ENCODE measurements at places on chromosomes 6 and 20.

DNA sequence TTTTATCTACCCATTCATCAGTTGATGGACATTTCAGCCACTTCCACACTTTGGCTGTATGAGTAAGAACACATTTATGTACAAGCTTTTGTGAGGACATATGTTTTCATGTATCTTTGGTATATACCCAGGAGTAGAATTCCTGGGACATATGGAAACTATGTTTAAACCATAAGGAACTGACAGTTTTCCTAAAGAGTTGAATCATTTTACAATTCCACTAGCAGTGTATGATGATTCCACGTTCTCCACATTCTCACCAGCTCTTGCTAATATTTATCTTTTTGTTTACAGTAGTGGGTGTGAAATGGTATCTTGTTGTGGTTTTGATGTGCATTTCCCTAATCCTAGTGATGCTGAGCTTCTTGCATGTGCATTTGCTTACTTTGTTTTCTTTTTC, 338.1 kb downstream of the PLCB1 start:
- peak; percentile 61 for DNase-seq

- DNase-seq: no peak
Observed at GRCh38 chr6:7136859-7137334, 29.1 kb downstream of the RREB1 start.

DNA sequence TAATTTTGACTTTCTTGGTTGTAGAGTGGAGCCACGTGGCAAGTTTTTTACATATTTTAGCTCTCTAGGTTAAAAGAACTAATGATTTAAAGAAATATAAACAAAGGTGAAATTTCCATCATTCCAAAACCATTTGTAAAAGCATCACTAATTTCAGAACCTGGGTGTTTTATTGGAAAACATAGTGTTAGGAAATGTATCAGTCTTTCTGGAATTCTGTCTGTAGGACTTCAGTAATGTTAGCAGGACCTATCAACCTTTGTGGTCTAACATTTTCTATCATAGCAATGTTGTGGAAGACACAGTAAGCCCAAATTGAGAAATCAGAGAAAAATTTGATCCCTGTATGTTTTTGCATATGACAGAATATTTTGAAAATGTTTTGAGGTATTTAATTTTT, 28.3 kb downstream of the L3MBTL3 start:
- DNase-seq: peak; percentile 68

GRCh38 chr20:19562426-19562825, 195.6 kb upstream of the RIN2 start:
- no peak for DNase-seq

GRCh38 chr20:24810676-24811407, 138.2 kb upstream of the CST7 start:
- DNase-seq: no peak

- DNase-seq: no peak
Observed at GRCh38 chr6:56794421-56794820, 151.7 kb upstream of the DST start.

DNA sequence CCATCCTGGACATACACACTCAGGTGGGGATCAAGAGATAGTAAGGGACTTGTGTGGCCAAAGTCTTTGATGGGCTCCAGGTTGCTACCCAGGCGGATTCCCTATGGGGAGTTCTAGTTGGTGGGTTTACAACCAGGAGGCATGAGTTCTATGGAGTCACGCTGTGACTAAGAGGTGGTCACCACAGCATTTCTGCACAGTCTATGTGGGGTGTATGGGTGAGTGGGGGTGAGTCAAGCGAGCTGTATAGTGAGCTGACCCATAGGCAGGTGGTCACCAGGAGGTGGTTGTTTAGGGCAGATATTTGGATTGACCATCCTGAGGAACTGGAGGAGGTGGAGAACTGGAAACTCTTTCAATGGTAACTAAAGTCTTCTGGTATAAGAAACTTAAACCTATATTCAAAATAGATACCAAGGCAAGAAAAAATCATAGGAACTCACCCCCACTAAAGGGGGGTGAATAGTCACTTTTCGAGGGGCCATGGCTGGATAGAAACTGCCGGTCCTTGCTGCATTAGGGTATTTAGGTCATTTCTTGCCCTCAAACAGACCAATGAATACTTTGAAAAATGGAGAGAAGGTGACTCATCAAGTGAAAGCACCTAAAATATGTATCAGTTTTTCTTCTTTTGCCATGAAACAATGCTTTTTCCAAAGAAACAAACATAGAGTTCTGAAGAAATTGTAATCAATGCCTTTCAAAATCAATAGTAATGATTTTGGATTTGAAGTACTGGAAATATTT, 84.3 kb upstream of the NRN1 start:
- no peak for DNase-seq

GRCh38 chr6:32151181-32151862, 417 bp downstream of the PRRT1 start:
- DNase-seq: no peak

- DNase-seq: peak; percentile 24
Observed at GRCh38 chr6:35954333-35954732, 33.4 kb upstream of the SRPK1 start.

GRCh38 chr20:33909331-33909921, 84.3 kb upstream of the RALY start:
- peak; percentile 95 for DNase-seq

DNA sequence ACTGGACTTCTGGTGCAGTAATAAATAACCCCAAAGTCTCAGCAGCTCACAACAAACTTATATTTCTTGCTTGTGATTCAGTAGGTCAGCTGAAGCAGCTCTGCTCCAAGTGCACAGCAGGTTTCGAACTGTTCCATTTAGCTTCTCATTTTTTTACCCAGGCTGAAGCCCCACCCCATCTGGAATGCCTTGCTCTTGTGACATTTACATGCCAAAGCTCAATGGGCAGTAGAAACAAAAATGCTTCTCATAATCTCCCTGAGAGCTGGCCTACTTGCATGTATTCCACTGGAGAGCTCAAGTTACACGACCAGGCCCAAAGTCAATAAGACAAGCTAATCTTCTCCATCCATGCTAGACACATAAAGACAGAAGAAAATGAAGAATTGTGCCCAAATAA, 165.2 kb downstream of the HAO1 start:
- no peak for DNase-seq

DNA sequence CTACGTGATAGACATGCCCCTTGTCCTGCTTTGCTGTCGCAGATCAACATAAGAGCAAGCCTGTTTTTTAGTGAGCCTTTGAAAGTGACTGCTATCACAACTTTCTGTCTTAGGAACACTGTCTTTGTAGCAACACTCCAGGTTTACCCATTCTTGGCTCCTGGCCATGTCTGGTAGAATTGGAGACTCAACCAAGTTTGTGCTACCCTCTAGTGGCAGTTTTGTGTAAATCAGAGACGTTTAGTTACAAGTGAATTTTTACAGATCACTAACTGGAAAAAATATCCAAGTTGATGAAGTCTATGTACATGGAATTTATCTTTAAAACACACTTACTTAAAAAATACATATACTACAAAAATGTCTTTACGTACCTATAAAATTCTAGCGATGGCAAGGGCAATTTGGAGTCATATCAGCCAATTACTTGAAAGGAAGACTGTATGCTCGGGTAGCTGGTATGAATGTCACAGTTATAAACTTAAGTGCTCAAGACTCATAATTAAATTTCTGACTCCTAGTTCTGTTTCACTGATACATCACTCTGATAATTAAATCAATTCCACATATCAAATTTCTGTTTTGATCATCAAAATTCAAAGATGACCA, 101.4 kb downstream of the ADGB start:
- DNase-seq: peak; percentile 83

GRCh38 chr6:134797400-134798113, 152.3 kb downstream of the ALDH8A1 start:
- no peak for DNase-seq

DNA sequence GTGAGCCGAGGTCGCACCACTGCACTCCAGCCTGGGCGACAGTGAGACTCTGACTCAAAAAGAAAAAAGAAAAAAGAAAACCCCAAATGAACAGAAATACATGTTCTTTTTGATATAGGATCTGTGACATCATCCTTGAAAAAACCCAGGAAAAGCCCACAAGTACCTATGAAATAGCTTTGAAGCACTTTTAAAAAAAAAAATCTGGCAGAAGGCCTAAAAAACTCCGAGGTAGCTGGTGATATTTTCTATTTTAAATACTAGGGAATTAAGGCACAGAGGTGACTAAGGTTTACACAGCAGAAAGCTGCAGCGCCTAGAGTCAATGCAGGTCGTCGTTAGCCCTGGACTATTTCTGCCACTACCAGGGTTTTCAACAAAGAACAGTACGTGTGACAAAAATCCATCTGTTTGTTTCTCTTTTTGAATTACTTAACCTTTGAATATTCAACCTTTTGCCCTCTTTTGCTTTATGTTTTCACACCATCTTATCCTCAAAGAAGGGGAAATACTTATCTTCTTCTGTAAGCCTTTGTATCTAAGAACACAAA, 39.4 kb upstream of the EEF1A1 start:
- DNase-seq: no peak

DNA sequence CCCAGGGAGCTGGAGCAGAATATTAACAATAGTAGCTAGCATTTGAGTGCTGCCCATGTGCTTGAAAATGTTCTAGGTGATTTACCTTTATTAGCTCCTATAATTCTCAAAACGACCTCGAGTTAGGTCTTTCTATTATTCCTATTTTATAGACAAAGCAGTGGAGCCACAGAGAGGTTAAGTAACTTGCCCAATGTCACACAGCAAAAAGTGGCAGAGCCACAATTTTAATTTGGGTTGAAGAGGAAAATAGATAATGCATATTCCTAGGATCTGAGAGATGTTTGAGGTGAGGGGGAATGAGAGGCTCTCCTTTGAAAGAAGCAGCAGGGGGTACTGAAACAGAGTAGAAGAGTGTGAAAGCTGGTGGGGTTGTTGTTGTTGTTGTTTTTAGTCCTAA, 354.5 kb upstream of the SLC35B3 start:
- DNase-seq: no peak

DNA sequence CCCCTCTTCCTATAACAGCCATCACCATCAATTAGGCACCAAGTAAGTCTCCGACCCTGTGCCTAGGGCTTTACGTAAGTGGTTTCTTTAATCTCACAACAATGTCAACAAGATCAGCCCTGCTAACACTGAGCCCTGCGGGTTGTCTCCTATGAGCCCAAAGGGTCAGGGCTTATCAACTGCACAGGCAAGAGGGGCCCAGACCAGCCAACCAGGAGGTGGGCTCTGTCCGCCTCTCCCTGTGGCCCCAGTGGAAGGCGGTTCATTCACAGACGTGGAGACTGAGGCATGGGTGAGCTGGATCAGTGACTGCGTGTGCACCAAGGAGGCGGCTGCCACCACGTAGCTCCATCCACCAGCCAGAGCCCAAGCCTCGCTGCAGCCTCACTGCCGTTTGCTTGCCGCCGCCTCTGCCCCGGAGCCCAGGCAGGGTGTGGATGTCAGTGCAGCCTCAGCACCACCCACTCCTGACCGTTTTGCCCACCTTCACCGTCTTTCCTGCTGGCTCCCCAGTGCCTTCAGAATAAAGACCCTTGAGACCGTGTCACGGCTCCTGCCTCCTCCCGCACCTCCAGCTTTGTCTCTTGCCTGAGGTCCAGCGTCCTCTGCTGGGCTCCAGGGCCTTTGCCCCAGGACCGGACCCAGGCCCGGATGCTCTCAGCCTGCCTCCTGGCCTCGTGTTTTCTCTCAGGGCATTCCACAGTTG, 78.7 kb downstream of the DLL1 start:
- DNase-seq: no peak

DNA sequence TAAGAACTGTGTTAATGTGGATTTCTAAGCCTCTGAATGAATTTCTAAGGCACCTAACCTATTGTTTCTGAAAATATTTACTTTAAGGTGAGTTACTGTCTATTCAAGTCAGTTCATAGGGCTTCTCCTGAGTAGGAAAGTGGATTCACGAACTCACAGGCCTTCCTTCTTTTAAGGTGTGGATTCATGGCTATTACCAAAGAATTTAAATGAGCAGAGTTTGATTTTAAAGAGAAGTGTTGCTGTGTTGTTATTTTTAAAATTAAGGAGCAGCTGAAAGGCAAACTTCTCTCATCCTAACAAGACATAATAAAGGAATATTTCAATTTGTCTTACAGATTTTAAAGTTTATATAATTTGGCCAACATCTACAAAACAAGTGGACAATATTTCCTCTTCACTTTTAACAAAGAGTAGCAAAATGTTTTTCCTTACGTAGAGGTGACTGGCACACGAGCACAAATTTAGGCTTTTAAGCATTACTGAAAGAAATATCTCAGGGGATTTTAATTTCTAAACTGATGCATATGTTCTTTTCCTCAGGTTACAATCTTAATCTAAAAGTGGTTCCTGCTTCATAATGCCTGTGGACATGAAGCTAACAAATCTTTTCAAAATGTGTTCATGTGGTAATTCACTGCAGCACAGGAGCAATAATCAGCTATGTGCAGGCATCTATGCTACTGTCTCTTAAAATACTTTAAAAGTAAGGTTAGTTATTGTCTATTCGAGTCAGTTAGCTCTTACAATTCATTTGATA, 602 bp upstream of the TSPYL4 start:
- no peak for DNase-seq

DNA sequence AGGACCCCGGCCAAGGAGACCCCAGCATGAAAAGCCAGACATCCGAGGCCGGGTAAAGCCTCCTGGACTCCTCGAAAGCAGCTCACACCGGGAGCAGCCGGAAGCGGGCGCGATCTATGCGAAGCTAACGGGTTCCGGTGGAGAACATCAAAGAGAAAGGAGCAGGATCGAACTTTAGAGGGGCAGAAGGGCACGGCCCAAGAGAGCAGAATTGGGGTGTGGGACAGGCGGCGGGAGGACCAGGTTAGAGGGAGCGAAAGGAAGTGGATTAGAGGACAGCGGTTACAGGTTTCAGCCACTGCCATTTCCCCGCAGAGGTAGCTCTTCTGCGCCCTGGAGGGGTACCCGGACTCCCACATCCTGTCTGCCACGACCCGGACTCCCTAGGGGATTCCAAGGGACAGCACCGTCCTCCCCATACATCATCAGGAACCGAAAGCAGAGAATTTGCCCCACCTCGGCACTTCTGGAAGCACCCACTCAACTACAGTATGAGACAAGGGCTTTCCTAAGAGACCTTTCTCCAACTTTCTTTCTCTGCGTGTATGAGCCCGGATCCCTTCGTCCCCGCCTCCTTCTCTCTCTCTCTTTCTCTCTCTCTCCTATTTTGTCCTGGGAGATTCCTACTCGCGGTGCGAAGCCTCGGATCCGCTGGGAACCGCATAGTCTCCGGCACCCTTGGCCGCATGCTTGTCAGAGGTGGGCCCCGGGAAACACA, 507 bp upstream of the VGLL2 start:
- no peak for DNase-seq

GRCh38 chr20:39010496-39010895, 48.4 kb downstream of the DHX35 start:
- no peak for DNase-seq

GRCh38 chr20:53070706-53071392, 98.7 kb downstream of the TSHZ2 start:
- peak; percentile 59 for DNase-seq

DNA sequence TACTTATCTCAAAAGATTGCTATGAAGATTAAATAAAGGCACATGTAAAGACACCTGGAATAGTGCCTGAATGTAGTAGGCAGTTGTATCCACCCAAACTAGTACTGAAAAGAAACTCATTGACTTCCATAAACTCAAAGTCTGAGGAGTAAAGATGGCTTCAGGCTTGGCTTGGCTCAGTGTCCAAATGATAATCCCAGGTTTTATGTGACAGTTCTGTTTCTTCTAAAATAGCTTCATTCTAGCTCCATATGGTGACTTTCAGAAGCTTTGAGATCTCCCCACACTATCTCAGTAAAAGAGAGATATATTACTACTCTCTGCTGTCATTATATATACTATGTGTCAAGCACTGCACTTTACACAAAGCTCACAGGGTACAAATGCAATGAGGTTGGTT, 121.3 kb downstream of the DOK5 start:
- no peak for DNase-seq
